ENCODE measurements at places on chromosomes 12 and 14. TPM values are rescaled to one million over a fixed set of nuclear protein-coding genes. Genes with fewer than 3 reads are reported as not detected.

OTUB2 gene
- 0.25 TPM for total RNA-seq

CABP1 gene
- not detected for total RNA-seq

SLC16A7 gene
- 38.5 TPM for total RNA-seq

EIF5 gene
- total RNA-seq: 675 TPM

VAMP1 gene
- 67.3 TPM for total RNA-seq

FBLN5 gene
- 3.0 TPM for total RNA-seq

SLC7A7 gene
- not detected for total RNA-seq

GRCh38 chr12:122265886-122266229, 436 bp downstream of the VPS33A start:
- no peak for DNase-seq

GRCh38 chr12:63895841-63896240, 51.3 kb downstream of the SRGAP1 start:
- no peak for DNase-seq

- DNase-seq: no peak
These were observed 23.4 kb downstream of the DLK1 start for GRCh38 chr14:100749967-100750597.

- no peak for DNase-seq
These were observed 441 bp downstream of the RAB5B start for GRCh38 chr12:55974308-55974730.

DNA sequence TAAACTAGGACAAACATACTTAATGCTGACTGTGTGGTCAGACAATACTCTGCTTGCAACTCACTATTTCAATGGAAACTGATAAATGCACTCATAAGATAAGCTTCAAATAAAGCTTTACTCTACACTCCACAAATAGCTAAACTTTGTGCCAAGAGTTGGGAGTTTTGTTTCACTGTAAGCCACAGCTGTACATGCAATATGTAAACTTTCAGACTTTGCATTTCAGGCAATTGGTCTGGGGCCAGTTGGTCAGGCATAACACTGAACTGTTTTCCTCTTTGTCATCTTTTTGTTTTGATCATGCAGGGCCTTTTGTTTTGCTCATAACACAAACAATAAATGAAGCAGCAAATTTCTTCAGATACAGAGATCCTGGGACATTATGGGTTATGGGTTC, 426.2 kb downstream of the IPO8 start:
- DNase-seq: no peak

- no peak for DNase-seq
These were observed 71.1 kb upstream of the ZDHHC17 start for GRCh38 chr12:76692846-76693245.

- no peak for DNase-seq
These were observed 6.9 kb upstream of the TSPAN8 start for GRCh38 chr12:71164568-71165197.

- DNase-seq: no peak
These were observed 1.0 kb upstream of the TIMELESS start for GRCh38 chr12:56450241-56450640.

GRCh38 chr14:95644981-95645380, 41.2 kb upstream of the TCL1B start:
- DNase-seq: no peak

DNA sequence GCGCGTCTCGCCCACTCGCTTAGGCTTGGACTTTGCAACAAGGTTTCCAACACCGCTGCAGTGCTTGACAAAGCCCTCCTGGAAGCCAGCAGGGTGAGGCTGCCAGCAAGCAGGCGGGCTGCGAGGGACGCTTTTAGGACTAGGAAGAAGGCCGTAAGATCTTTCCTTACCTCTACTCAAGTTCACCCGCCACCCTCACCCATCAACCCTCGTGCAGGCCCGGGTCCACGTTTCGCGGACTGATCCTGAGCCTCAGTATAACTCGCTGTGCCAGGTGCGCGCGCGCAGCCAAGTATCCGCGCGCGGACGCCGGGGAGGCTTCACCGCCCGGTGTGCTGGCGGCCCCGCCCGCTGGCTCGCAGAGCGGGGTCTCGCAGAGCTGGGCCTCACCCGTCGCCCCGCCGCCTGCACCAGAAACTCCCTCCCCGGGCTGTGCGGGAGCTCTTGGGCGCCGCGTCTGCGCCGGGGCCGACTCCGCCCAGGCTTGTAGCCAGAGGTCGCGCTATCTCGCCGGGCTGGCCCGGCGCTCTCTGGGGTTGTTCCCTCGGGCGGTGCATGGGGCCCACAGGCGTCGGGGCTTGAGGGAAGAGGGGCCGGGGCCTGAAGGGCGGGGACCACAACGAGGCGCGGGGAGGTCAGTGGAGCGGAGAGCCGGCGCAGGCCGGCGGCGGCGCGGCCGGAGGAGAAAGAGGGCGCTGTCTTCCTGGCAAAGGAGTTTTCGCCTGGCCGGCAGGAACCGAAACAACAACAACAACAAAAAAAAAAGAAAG, 7.6 kb upstream of the SIX1 start:
- no peak for DNase-seq

All from CD4-positive, CD25-positive, alpha-beta regulatory T cell (primary cell).